ENCODE measurements at places on chromosomes 12 and 14. TPM values are rescaled to one million over a fixed set of nuclear protein-coding genes. Genes with fewer than 3 reads are reported as not detected.

DNA sequence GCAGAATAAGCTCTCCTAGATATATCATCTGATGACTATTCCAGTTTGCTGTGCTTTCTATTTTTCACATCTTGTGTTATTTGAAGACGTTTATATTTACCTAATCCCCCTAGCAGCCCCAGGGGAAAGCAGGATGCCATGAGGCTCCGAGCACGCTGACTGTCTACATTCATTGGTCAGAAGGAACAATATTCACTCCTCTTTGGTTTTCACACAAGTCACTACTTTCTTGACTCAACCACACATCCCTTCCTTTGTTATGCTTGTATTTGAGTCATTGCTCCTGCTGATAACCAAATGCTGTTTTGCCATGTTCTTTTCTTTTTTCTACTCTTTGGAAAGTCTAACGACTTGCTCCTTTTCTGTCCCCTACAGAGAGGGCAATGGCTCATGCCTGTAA is 86.5 kb upstream of the SLC38A2 start:
- H3K36me3 ChIP-seq: no peaks in the 10 kb centered on the region
- no peak overlapping the region for H3K27ac ChIP-seq
- no peak overlapping the region for H3K4me3 ChIP-seq
- no peak for DNase-seq
- peaks cover 62% of the 10 kb centered on the region for H3K4me1 ChIP-seq
- H3K27me3 ChIP-seq: peaks cover 5% of the 10 kb centered on the region

- no peaks in the 10 kb centered on the region for H3K36me3 ChIP-seq
- no peak for DNase-seq
- H3K4me3 ChIP-seq: no peak overlapping the region
- no peaks in the 10 kb centered on the region for H3K4me1 ChIP-seq
- no peak overlapping the region for H3K27ac ChIP-seq
Observed at GRCh38 chr14:104364830-104365229, 214.7 kb upstream of the C14orf180 start.

DNA sequence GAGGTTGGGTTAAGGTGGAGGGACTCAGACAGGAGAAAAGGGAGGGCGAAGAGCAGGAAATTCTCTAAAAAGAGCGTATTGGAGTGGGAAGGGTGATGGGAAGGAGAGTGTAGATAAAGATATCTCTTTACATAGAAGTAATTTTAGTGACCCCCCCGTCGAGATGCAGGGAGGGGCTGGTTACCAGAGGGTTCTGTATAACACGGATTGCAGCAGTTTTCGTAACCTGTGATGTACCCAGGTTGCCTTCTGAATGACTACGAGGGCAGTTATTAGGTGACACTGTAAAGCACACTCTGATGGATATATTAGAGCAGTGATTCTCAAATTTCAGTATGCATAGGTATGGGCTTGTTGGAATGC is 443 bp downstream of the DNAL1 start:
- peaks cover 1% of the 10 kb centered on the region for H3K36me3 ChIP-seq
- H3K27ac ChIP-seq: peak overlapping the region; percentile 95
- DNase-seq: no peak
- H3K27me3 ChIP-seq: no peaks in the 10 kb centered on the region

GRCh38 chr12:104344682-104345081 is 41.1 kb downstream of the EID3 start:
- H3K36me3 ChIP-seq: peaks cover 30% of the 10 kb centered on the region
- H3K27ac ChIP-seq: no peak overlapping the region
- H3K4me3 ChIP-seq: no peak overlapping the region
- no peak for DNase-seq

Gene TEX52
- not detected for total RNA-seq

Gene SIRT4
- total RNA-seq: 4.6 TPM

DNA sequence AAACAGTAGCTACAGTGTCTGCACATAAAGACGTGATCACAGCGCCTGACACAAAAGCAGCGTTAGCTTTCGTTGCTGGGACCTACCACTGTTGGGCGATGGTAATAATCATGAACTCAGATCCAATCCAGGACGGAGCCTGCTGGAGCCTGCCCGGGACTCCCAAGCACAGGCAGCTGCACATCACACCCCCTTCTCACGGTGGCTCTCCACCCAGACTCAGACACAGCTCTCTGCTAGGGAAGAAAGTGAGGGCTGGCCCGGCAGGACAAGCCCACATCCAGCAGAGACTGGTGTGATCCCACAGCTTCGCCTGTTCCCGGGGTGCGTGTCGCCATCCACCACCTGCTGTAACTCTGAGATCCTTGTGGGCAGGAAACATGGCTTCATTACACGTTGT is 49.9 kb upstream of the FOXN3 start:
- DNase-seq: no peak
- no peaks in the 10 kb centered on the region for H3K27me3 ChIP-seq
- H3K4me3 ChIP-seq: no peak overlapping the region
- peaks cover 3% of the 10 kb centered on the region for H3K4me1 ChIP-seq

DNA sequence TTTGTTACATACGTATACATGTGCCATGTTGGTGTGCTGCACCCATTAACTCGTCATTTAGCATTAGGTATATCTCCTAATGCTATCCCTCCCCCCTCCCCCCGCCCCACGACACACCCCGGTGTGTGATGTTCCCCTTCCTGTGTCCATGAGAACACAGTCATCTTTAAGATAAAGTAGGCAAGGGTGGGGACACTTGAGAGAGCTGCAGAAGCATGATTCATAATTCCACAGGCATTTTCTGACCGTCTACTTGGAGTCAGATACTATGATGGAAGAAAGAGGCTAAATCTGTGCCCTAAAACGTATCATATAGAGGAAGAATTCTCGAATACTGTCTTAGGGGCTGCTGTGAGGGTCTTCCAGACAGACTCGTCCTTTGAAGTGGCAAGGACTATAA is 145.9 kb upstream of the VASH1 start:
- H3K4me1 ChIP-seq: no peaks in the 10 kb centered on the region
- H3K27me3 ChIP-seq: peaks cover 40% of the 10 kb centered on the region
- no peak for DNase-seq
- no peak overlapping the region for H3K27ac ChIP-seq

Gene PTHLH
- total RNA-seq: 6.5 TPM

- H3K4me1 ChIP-seq: peaks cover 43% of the 10 kb centered on the region
- no peak for DNase-seq
Observed at GRCh38 chr12:120763250-120763649, 37.6 kb downstream of the ACADS start.

All from mesothelial cell of epicardium (in vitro differentiated cells).